ENCODE measurements at places on chromosomes 1 and 21.

DNA sequence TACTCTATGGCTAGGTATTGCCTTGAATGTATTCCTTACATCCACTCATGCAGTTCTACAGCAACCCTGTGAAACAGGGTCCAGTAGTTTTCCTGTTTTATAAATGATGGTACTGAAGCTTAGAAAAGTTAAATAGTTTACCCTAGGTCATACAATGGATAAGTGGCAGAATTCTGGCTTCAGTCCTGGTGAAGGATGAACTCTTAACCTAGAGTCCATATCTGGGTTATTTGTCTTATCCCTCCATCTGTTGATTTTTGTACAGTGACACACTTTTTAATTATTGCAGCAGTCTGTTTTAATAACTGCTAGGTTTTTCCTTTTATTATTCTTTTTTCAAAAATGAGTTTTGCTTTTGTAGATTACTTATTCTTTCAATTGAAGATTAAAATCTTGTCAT is 263.9 kb downstream of the DNM3 start:
- DNase-seq = no peak

GRCh38 chr1:117564227-117565075 is 41.4 kb upstream of the TENT5C start:
- DNase-seq = no peak

GRCh38 chr1:208025031-208025430 is 114.1 kb upstream of the CD34 start:
- DNase-seq = no peak

DNA sequence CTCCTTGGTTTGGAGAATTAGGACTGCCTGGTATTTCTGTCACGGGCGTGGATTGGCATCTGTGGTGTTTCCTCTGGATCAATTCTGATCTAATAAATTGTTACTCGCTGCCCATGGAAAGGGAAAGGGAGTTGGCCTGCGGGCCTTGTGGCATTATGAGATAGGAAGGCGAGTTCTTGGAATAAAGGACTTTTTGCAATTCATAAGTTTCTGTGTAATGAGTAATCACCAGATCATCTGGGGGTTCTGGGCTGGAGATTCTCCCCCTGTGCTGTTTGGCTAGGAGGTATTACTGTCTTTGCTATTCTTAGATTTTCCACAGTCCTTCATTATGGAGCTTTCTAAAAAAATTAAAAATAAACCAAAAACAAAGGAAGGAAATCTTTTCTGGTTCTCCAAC is 315.9 kb downstream of the CAMTA1 start:
- DNase-seq = no peak

DNA sequence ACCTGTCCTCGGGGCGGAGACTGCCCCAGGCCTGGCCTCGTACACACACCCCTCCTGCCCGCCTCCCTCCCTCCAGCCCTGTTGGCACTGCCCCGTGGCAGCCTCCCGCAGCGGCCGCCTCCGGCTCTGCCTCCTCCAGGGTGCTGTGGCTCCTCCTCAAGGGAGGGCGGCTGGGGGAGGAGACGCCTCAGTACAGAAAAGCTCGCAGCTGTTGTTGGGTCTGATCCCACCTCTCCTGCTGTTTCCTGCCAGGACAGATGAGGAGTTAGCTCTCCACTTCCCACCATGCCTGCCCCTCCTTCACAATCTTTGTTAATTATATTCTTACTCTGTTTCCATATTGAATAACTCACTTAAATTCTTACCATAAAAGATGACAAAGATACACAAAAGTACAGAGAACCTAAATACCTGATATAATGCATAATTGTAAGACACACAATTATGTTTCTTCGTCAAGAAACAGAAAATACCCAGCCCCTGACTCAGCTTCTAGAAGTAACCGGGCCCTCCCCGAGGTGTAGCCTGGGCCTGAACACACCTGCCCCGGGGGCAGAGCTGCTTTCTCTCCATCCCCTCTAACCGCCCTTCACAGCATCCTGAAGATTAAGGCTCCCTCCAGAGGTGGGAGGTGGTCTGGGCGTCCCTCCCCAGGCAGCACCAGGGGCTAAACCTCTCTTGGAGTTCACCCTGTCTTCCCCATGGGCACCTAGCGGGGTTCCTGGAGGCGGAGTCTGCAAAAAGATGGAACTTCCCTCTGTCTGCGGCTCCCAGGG is 30.6 kb upstream of the COL6A1 start:
- no peak for DNase-seq
